NCI-H748 treated with DMSO at 0.1 percent for 48 hours (cell line): ENCODE measurements at places on chromosomes 4 and X.

GRCh38 chr4:183471946-183472708 lies 27.7 kb downstream of the CDKN2AIP start:
- peak; percentile 20 for DNase-seq

DNA sequence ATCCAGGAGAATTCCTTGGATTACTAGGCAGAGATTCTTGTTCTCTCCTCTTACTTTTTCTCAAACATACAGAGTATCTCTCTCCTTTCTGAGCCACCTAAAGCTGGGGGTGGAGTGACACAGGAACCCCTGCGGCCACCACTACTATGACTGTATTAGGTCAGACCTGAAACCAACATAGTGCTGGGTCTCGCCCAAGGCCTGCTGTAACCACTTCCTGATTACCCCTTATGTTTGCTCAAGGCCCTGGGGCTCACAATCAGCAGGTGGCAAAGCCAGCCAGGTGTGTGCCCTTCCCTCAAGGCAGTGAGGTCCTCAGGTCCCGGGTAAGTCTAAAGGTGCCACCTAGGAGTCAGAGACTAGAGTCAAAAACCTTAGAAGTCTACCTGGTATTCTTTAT lies 166.4 kb downstream of the PARM1 start:
- DNase-seq = no peak

DNA sequence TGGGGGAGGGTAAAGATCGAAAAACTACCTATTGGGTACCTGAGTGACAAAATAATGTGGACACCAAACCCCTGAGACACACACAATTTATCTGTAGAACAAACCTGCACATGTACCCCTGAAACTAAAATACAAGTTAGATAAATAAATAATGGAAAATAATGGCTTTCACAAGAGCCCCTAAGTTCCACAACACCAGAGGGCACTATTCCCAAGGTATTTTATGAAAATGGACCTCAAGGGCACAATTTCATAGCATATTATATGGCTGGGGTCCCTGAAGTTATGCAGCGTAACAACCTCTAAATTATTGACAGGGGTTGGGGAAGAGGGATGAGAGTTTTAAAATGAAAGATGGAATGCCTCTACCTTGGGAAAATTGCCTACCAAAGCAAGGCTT lies 81.3 kb upstream of the TMEM33 start:
- no peak for DNase-seq

DNA sequence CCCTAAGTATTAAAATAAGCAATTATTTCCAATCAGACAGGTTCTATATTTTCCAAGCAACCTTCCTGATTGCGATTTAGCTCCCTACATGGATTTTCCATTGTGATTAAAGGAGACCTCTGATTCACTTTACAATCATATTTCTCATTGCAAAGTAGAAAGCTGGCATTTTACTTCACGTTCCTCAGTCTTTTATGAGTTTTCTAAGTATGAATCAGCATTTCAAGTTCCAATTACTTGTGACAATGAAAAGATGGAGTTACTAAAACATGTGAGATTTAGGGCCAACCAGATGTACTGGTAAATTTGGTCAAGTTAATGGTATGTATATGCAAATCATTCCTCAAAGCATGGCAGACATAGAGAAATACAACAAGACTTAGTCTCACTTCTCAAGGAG lies 206.2 kb downstream of the KCNIP4 start:
- DNase-seq = no peak

DNA sequence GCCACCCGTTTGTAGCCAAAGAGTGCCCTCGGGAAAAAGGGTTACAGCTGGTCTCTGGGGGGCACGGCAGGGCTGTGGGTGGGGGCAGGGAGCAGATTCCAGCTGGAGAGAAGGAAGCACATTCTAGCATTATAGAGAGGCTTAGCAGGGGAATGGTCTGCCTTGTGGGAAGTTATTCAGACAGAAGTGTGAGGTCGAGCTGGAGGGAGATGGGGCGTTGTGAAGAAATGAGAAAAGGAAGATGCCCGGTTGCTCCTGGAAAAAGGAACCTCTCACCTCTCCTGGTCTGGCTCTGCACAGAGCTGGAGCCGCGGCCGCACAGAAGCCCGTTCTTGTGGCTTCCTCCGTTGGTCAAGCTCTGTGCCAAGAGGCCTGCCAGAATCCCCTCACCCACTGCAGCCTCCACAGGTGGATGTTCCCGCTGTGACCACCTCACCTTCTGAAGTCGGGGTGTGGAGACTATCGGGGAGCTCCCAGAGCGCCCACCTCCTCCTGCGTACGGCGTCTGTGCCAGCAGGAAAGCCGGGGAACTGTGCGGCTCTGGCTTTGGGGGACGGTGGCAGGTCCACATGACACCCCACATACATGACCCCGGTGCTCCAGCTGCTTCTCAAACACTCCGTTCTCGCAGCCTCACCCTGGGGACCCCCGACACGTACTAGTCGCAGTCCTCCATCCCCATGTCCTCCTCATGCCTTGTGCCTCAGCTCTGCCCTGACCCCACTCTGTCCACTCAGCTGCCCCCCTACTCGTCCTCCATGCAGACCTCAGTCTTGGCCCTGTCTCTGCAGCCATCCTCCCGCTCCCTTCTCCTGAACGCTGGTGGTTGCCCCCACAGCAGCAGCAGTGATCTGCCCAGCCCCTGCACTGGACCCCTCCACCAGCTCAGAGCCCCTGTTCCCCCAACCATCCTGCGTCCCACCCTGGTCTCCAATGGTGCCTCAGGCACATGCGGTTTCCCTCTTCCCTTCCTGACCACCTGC lies 52.2 kb upstream of the HGFAC start:
- no peak for DNase-seq

GRCh38 chr4:102469806-102470205 lies 31.4 kb upstream of the NFKB1 start:
- no peak for DNase-seq

- peak; percentile 74 for DNase-seq
These were observed 90.0 kb upstream of the DRD5 start for GRCh38 chr4:9691238-9692065.

- no peak for DNase-seq
These were observed 181.3 kb downstream of the RAB28 start for GRCh38 chr4:13302876-13303275.

DNA sequence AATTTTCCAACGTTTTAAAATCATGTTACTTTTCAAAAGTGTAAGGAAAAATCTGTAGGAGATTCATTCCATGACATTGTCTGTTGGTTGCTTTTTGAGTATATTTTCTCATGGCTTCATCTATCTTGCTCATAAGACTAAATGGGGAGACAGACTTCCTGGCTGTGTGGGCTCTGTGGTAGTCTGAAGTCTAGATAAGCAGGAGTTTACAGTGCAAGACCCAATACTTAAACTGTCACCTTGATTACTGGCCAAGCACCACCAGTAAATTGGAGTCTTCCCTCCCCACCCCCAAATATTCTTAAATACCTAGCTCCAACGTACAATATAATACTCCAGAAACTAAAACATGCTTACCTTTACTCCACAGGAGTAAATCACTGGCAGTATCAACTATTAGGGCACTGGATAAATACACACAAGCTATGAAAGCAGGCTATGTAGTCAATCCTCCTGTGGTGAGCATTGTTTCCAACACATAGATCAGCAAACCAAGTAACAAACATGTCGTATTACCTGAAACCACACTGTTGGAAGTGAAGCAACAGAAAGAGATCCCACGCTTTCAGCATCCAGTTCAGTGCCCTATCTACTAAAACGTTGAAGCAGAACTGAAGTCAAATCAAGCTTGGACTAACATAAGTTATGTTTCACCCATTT lies 6.2 kb downstream of the HNRNPD start:
- DNase-seq = no peak

DNA sequence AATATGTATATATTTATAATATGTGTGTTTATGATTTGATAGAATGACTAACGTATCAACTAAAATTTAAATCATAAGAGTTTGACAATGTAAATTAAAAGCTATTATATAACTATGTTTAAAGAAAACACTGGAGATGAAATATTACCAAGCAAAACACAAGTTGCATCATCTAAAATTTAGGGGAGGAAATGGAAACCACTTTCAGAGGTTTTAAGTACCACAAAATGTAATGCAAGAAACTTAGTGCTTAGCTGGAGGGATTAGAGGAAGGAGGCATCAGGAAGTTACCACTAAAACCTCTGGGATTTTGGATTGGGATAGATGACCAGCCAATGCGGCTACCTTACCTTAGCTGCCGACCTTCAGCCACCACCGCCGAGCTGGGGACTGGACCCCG lies 1192.1 kb upstream of the PRKX start:
- no peak for DNase-seq

DNA sequence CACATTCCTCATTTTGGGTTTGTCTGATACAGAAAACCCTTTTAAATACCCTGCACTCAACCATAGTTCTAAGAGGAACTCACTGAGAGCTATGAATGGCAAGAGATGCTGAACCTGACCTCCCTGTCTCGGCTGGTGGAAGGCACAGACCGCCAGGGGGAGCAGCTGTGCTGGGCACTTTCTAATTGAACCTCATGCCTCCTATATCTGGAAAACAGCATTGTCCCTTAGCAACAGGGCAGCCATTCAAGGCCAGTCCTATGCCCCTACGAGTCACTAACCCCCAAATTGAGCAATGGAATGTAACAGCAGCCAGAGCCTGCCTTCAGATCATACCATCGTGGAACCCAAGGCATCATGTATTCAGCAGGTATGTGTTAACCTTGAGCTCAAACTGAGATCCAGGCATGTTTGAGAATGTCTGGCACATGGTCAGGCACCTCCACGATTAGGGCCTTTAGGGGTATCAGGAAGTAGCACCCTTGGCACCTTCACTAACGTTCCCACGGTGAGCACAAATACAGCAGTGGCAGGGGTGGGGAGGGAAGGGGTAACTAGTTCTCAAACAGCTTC lies 5.1 kb downstream of the USP27X start:
- peak; percentile 31 for DNase-seq

GRCh38 chrX:150478496-150479492 lies 89.6 kb upstream of the MTM1 start:
- DNase-seq = no peak

GRCh38 chr4:144316869-144317268 lies 176.4 kb upstream of the GYPA start:
- no peak for DNase-seq

DNA sequence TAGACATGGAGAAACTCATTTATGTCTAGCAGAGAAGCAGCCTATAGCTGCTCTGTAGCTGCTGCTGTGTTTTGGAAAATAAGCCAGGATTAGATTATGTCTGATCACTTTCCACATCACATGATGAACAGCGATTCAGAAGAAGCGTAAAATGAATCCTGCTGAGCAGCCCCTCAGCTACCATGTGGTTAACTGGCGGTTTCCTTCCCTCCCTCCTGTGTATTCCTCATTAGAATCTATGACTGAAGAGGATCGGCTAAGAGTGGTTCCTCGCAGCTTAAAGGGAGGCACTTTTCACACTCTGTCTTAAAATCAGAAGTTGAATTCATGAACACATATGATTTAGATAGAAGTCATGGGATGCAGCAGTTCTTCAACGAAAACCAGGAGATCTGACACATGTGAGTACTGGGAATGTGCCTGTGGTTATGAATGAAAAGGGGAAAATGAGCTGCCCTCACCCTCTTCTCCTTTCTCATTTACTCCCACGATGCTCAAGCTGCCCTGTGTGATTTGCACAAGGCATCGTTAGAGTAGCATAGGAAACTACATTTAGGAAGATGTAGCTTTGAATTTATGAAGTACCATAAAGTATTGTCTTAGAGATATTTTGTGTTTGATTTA lies at the start of gene PPEF1:
Gene PPEF1, plus strand, starts transcription at position 220 of the 624 bp plus-strand sequence. Its CDS starts 136 bp downstream, at position 356.
- DNase-seq = peak; percentile 18

DNA sequence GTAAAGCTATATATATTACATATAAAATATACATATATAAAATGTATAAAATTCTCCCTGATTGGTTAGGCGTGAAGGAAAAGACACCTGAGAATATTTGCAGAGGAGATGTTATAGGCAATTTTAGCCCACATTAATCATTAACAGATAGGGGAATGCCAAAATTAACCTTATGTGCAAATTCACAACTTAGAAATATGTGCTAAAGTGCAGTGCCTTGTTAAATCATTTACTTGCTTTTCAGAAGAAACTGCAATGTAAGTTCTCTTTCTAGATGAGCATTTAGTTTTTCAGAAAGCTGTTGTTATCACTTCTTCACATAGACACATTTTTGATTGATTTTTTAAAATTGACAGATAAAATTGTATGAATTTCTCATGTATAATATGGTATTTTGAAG lies 5.6 kb downstream of the TASL start:
- DNase-seq = no peak

DNA sequence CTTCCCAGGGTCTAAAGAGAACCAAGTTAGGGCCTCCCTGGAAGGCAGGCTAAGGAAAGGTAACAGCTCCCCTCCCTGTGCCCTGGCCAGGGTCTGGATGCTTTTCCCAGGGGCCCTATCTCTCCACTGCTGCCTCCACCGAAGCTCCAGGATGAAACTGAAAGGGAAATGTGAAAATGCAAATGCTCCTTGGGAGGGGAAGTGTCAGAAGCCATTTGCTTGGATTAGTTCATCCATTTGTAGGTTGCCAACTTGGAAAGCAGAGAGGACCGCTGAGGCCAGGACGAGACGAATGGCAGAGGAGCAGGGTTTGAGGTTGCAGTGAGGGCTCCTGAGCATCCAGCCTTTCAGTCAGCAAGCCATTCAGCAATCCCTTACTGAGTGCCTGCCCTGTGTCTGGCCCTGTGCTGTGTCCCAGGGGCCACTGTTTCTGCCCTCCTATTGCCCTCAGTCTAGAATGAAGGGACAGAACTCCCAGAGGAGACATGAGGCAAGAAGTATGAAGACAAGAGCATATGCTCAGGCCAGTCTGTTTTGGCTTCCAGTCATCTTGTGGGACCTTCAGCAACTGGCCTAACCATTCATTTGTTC lies 45.9 kb upstream of the PGRMC1 start:
- no peak for DNase-seq

DNA sequence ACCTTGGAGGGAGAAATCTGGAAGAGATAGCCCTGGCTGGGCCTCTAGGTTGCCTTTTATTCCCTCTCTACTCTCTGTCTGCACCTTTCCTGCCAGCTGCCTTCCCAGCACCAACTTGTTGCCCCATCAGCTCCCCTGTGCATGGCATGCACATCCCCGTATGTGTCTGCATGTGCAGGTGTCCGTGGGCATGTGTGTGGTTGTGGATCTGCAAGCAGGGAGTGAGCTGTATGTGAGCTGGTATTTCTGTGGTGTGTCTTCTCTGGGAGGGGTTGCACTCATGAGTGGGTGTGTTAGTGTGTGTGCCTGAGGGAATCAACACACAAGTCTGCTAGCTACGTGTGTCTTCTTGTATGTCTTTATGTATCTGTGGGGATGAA lies 9.9 kb downstream of the L1CAM start:
- peak; percentile 8 for DNase-seq

- DNase-seq = peak; percentile 27
These were observed 25.2 kb upstream of the GK start for GRCh38 chrX:30627818-30628652.

DNA sequence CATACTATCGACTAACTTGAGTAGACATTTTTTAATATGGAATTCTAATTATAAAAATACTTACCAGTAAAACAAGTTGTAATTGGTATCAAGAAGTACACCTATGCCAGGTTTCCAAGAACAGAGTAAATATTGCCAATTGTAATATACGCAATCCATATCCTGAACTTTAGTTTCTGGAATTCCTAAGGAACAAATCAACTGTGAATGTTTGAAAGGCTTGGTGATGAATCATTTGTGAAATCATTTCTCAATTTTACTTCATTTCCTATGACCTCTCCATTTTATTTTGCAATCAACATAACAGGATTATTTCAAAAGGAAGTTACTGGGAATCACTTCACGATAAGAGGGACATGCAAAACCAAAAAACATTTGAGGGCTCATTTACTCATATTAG lies 3.7 kb downstream of the IL13RA2 start:
- DNase-seq = no peak
